ENCODE measurements at places on chromosomes 7 and 10.

GRCh38 chr10:4063717-4064116 lies 278.7 kb upstream of the KLF6 start:
- no peak for DNase-seq

DNA sequence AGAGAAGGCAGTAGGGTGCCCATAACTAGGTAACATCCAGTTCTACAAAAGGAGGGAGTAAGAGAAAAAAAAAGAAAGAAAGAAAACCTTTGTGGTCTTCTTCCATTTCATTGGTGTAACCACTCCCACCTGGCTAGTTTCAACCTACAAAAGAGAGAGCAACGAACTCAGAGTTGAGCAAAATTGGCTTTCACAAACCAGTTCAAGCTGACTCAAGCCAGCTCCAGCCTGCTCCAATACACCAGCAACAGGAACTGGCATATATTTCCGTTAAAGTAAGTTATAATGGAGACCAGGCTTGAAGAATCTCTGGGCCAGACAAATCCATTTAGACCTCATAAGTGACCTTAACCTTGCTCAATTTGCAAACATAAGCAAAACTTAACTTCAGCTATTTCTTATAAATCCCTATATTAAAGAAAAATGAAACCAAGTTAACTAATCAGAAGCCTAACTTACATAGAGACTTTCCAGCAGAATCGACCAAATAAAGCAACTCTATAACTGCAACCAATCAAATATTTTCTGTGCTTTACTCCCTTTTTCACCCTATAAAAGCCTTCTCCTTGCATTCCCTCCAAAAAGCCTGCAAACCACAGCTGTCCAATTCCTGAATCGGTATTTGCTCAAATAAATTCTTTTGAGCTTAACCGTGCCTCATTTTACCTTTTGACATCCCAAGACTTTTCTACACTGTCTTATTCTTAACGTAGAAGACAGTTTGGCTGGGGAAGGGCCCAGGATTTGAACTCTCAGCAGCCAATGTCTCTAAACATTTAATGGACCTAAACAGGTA lies 10.1 kb downstream of the ANKRD22 start:
- no peak for DNase-seq

GRCh38 chr10:114711176-114711868 lies 53.2 kb upstream of the ABLIM1 start:
- DNase-seq: no peak

DNA sequence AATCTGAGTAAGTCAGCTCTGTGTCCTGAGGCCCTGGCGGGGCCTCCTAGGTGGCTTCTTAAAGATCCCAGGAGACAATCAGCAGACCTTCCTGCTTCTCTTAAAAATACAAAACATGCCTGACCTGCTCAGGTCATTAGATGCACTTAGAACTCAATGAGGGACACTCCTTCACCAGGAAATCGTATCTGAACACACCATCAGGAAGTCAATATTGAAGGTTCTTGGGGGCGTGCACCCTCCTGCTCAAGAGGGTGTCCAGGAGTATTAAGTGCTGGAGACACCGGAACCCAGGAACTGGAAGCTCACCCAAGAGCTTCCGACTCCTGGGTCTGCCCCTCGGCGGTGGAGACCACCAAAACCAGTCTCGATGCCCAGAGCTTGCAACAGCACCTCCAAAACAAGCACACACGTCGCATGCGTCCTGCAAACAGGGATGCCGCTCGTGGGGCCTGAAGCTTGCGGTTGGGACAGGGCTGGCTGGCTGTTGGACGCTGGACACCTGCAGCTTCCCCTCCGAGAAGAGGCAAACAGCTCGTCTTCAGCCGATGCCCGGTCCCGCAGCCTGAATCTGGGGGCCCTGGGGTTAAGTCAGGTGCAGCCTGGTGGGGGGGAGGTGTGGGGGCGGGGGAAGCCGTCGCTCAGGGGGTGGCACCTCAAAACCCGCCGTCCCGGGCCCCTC lies 803 bp downstream of the RAPGEF5 start:
- DNase-seq: peak; percentile 45

- no peak for DNase-seq
These were observed 591.5 kb downstream of the DNAJB6 start for GRCh38 chr7:157928171-157928794.

DNA sequence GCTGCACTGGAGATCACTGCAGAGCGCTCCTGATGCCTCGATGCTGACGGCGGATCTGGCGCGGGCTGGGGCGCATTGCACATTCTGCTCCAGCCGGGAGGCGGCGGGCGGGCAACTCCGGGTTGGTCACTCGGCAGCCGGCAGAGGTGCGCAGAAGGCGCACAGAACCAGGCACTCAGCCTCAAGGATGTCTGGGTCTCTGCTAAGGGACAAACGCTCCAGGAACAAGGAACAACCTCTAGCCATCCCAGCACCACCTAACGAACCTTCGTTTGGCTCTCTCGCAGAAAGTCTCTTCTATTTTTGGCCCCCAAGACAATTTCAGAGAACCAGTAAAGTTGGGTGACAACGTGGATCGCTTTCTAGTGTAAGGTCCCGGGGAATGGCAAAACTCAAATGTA lies 254.6 kb downstream of the OTUD1 start:
- peak; percentile 4 for DNase-seq

DNA sequence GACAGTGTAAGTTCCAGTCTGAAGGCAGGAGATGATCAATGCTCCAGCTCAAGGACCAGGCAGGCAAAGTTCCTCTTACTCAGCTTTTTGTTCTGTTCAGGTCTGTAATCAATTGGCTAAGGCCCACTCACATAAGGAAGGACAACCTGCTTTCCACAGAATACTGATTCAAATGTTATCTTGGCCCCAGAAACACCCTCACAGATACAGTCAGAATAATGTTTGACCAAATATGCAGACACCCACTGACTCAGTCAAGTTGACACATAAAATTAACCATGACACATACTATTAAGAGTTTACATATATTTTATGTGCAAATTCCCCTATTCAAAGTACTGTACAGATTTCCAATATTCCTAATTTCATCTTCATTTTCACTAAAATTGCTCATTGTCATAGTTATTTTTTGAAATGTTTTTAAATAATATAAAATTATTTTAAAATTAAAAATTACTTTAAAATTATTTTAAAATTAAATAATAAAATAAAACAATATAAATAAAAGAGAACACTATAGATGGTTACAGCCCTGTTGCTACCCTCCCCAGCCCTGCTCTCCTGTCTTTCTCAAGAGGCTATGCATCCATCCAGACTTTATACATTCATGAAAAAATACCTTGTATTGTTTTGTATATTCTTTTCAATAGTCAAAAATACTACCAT lies 59.4 kb downstream of the RAB11FIP2 start:
- DNase-seq: no peak

GRCh38 chr7:130279286-130279685 lies 12.6 kb downstream of the CPA2 start:
- no peak for DNase-seq

- DNase-seq: no peak
These were observed 62.0 kb downstream of the BBS9 start for GRCh38 chr7:33191340-33191739.

GRCh38 chr10:52004342-52004949 lies 305.1 kb upstream of the CSTF2T start:
- peak; percentile 25 for DNase-seq

- DNase-seq: no peak
These were observed 70.5 kb downstream of the ADD3 start for GRCh38 chr10:110078317-110078716.

- DNase-seq: no peak
These were observed 22.2 kb upstream of the CNTNAP2 start for GRCh38 chr7:146094356-146094755.

GRCh38 chr7:66076462-66077329 lies 1.1 kb downstream of the ASL start:
- peak; percentile 25 for DNase-seq

GRCh38 chr10:77505431-77506334 lies 131.9 kb downstream of the KCNMA1 start:
- DNase-seq: no peak

GRCh38 chr7:76386691-76387260 lies 22.7 kb downstream of the SSC4D start:
- no peak for DNase-seq

Measured in erythroblast (primary cell).